ENCODE measurements at places on chromosomes 12 and 14.

- DNase-seq = no peak
These were observed 222.1 kb downstream of the C12orf42 start for GRCh38 chr12:103273645-103274044.

DNA sequence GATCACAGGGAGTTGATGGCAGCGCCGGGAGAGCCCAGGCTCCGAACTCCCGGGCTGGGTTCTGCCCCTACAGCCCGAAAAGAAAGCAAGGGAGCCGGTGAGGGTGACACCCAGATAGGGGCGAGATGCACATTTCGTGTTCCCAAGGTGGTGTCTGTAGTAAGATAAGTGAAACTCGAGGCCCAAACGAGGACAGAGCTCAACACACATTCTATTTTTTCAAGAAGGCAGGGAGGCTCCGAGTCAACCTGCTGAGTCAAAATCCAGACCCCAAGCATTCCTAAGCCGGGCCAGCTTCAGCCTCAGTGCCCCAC, 24.2 kb upstream of the YY1 start:
- DNase-seq = no peak

DNA sequence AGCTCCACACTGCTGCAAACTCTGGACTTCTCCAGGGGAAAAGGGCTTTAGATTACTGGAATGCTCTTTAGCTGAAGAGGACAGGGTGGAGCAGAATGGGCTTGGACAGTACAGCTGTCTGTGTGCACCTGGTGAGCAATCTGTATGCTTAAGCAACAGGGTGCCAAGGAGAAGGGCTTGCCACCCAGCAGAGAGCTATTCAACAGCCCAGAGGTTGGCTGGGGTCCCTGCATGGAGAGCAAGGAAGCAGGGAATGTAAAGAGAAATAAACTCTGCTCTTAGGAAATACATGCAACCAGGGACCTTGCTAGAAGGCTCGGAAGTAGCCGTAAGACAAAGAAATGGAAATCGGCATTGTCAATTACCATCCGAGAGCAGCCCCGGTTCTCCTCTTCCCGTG, 53.0 kb upstream of the CORO1C start:
- no peak for DNase-seq

- DNase-seq = no peak
These were observed 124.2 kb downstream of the HMGA2 start for GRCh38 chr12:65948320-65949008.

Data from NCI-H82 (cell line).